ENCODE measurements at places on chromosomes 5 and 9. TPM values are rescaled to one million over a fixed set of nuclear protein-coding genes. Genes with fewer than 3 reads are reported as not detected.

The GADD45G gene
- 7.3 TPM for total RNA-seq

GRCh38 chr5:177445052-177445916 lies 1.3 kb upstream of the PRR7 start:
- no peak for DNase-seq

DNA sequence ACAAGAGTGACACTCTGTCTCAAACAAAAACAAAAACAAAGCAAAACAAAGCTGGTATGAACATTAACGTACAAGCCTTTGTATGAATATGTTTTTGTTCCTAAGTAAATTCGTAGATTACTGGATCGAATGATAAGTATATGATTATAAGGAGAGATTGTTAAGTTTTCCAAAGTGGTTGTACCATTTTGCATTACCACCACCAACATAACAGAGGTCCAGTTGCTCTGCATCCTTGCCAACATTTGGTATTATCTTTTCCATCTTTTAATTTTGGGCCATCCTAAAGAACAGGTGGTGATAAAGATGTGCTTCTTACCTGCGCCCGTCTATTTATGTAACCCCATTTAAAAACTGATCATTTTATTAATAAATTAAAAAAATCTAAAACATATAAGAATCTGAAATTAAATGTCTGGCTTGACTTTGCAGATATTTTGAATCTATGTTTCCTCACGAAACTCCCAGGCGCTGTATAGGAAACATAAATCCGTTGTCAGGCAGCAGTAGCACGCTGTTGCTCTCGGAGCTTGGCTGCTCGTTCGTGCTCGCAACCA lies 593 bp upstream of the NAA35 start:
- DNase-seq = no peak

DNA sequence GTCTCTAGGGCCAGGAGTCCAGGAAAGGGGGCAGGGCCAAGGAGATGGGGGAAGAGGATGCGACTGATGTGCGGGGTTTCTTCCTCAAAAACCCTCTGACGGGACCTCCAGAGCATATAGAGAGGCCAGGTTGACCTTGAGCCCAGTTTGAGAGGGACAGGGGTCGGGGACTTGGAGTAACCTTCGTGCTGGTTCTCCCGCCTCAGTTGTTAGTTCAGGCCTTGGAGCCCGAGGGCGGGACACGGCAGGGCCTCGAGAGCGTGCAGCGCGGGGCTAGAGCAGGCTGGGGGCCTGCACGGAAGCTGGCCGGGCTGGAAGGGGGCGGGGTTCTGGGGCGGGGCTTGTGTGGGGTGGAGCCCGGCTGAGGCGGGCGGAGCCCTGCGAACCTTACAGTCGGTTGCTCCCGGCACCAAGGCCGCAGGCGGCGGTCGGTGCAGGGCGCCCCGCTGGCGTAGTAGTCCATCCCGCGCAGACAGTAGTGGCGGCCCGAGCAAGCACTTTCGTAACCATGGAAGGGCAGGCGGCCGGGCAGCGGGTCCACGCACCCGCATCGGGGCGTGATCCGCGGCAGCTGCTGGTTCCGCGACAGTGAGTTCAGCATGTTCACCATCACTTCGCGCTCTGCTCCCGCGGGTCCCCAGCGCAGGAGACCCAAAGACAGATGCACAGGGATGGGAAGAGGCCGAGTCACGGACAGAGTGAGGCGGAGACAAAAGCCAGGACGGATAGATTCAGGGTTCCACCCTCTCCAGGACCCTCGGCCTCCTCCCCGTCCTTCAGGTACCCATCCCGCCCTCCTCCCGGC lies 4.0 kb upstream of the MYORG start:
- peak; percentile 75 for DNase-seq

DNA sequence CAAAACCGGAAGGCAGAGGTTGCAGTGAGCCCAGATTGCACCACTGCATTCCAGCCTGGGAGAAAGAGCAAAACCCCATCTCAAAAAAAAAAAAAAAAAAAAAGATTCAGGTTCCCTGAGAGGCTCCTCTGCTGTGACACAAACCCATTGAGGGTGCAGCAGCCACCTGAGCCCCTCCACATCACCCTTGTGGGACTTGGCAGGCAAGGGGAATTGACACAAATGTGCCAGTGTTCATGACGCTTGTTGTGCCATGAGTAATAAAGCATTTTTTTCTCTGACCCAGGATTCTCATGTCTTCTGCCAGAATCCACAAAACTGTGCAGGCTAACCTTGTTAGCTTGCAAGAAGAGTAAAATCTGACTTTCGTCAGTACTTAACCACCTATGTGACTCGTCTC lies 149.6 kb downstream of the TTC39B start:
- no peak for DNase-seq

DNA sequence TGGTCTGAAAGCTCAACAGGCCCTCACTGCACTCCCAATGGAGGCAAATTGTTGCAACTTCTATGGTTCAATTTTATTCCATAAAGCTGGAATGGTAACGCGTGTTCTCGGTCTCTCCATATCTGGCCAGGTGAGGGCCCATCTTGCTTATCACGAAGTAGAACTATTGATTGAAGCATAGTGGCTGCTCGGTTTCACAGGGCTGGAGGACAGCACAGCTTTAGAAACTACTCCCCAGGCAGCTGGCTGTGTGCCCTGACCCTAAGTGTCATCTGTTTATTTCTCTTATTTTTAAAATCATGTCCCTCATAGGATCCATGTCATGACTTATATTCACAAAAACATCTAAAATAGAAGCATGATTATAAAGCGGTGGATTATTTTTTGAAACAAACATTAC lies 223.4 kb downstream of the NPR3 start:
- DNase-seq = no peak

DNA sequence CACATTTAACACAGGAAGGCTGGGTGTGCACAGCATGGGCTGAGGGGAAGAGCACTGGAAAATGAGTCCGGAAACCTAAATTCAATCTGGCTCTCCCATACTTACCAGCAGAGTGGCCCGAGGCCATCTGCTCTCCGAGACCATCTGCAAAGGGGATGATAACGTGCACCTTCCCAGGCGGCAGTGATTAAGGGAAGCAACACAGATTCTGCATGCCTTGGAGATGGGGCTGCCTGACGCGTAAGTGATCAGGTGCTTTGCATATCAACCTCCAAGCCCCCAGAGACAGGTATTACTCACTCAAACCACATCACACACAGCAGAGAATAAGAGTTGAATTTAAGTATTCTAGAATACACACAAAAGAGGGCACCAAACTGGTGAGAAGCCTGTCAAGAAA lies 9.1 kb downstream of the EPB41L4B start:
- no peak for DNase-seq

DNA sequence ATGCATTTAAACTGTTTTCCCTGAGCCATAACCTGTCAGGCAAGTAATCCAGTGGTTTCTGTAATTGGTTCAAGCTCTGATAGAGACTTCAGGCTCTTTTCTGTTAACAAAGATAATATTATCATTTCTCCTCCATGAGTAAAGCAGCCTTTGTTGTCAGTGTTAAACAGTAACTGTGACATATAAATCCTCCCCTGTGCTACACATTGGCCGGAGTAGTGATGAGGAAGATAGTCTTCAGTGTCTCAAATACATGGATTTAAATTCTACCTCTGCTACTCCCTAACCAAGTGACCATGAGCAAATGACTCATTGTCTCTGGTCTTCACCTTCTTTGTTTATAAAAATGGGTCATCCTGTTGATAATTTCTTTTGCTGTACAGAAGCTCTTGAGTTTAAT lies 615.5 kb upstream of the CHD1 start:
- DNase-seq = no peak
